Activated CD4-positive, alpha-beta T cell treated with anti-CD3 and anti-CD28 coated beads, Interleukin-2, Interleukin-6, amounts not matched to agents 100 ng/mL and 50 ng/mL, durations not matched to agents 16 hours and 8 hours (primary cell): ENCODE measurements at places on chromosomes 1 and 21.
A peak's percentile ranks its signal among the peaks of the same experiment; 100 is the strongest.

DNA sequence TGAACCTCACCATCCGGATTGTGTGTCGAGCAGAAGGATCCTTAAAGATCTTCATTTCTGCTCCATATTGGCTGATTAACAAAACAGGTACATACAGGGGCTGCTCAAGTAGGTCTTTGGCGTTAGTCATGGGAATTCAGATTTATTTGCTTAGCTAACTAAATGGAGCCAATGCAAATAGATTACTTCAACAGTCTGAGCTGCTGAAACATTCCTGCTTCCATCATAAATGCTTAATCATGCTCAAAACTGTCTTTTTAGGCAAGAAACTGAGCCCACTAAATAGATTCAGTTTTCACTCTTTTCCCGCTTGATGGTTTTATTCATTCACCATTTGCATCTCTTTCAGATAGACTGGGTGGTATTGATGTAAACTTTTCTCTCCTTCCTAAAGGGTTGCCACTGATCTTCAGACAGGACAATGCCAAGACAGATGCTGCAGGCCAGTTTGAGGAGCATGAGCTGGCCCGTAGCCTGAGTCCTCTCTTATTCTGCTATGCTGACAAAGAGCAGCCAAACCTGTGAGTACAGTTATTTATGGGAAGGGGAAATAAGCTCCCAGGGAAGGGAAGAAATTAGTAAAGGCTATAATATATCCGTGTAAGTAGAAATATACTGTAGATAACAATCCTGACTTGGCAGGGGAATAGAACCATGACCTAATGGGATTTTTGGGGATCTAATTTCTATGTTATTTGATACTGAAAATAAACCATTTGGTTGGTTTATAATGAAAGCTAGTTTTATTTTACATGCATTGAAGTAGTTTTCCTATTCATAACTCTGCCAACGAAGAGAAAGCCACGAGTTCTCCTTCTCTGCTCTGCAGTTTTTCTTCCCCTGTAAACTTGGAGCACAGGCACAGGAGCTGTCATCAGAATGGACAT, 126.4 kb downstream of the VPS13D start:
- no peak for DNase-seq

GRCh38 chr1:35727434-35728040, 8.9 kb upstream of the C1orf216 start:
- no peak for DNase-seq

- DNase-seq = no peak
These were observed 113.0 kb upstream of the TMPRSS2 start for GRCh38 chr21:41620982-41621381.

- DNase-seq = no peak
These were observed 144.8 kb downstream of the BACH1 start for GRCh38 chr21:29443411-29444010.

DNA sequence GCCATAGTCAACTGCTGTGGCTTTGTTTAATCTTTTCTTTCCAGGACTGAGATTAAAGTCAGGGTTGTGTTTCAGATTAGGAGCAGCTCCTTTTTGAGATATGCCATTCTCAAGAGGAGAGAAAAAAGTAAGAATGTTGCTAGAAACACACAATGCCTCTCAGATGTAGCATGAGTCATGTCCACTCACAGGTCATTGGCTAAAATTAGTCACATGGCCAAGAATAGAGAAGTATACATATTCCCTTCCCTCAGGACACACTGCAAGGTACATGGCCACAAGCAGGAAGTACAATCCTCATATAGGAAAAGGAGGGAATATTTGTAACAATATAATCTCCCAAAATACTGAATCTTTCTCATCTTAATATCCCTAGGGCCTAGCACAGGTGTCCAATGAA, 141.9 kb upstream of the PTBP2 start:
- no peak for DNase-seq

GRCh38 chr1:231487019-231487418, 41.5 kb upstream of the TSNAX start:
- no peak for DNase-seq

GRCh38 chr1:161439280-161440232, 65.7 kb upstream of the FCGR2A start:
- peak; percentile 80 for DNase-seq

DNA sequence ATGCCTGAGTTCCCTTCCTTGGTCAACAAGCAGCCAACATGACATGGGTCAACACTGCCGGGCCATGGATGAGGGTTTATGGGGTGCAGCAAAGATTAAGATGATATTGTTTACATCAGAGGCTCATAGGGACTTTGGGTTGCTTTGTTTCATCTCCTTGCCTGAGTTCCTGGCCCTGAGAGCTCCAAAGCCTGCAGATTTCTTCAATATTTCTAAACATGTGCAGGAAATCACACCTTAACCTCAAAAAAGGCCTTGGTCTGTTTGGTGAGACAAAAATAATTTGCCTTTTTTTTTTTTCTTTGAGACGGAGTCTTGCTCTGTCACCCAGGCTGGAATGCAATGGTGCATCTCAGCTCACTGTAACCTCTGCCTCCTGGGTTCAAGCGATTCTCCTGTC, 876 bp downstream of the SLAMF8 start:
- peak; percentile 51 for DNase-seq

DNA sequence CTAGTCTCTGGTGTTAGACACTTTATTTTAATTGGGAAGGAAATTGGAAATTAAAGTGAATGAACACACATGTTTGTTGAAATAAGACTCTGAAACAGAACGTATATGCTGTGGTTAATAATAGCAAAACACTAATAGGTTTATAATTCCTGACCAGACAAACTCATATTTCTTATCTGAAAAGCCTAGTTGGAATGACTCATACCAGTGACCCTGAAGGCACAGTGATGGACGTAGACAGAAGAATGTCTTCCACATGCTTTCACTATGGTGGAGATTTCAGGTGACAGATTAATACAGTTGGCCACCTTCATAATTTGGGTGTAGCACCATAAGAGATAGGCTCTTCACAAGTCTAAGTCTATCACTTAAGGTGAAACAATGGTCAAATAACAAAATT, 83.0 kb upstream of the COL11A1 start:
- no peak for DNase-seq

DNA sequence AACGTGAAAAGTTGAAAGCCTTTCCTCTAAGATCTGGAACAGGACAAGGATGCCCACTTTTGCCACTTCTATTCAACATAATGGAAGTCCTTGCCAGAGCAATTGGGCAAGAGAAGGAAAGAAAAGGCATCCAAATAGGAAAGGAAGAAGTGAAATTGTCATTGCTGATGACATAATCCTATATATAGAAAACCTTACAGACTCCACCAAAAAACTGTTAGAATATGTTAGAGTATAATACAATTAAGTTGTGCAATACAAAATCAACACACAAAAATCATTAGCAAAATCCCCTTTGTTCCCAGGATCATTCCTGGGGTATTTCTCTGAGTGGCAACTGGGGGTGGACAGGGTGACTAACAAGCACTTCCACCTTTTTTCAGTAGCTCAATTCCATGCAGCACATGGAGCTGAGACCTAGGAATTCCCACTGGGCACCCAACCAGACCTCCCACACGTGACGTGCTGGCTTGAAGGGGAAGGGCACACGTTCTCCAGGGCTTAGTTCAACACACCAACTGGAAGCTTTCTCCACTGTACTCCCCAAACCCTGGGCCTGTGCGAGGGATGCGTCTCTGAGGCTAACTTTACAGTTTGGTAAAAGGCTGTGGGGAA, 9.6 kb downstream of the STUM start:
- no peak for DNase-seq

DNA sequence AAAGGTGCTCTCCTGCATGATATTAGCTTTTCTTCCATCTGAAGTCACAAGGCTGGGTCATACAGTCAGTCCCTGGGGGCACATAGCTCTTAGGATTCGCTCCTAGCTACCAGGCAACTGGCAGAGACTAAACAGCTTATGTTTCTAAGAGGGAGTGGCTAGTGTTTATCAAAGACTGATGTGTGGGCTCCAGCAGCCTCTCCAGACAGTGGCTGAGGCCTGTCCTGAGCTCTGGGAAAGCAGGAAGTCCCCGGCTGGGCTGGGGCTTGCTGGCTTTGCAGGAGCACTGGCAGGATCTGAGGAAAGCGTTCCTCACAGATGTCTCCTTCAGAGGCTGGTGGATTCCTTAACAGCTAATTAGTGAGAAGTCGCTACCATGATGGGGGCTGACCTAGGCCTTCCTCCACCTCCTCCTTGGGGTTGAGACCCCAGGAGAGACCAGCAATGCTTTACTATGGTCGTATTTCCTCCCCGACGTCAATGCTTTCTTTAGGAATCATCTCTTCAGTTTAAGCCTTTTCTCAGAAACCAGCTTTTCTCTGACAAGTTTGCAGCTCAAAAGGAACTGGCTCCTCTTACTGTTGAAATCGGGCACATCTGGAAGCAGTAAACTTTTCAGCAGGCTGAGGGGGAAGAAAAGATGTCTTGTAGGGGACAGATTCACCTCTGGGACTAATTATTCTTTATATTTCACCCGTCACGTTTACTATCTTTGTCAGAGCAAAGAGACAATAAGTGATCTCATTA, 33.5 kb upstream of the HHAT start:
- DNase-seq = no peak

DNA sequence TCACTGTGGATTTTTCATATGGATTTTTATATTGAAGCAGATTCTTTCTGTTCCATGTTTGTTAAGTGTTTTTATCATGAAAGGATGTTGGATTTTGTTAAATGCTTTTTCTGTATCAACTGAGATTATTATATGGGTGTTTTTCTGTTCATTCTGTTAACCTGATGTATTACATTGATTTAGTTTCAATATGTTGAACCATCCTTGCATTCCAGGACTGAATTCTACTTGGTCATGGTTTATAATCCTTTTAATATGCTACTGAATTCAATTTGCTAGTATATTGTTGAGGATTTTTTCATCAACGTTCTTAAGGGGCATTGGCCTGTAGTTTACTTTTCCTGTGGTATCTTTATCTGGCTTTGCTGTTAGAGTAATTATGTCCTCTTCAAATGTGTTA, 55.8 kb downstream of the CCDC30 start:
- no peak for DNase-seq

DNA sequence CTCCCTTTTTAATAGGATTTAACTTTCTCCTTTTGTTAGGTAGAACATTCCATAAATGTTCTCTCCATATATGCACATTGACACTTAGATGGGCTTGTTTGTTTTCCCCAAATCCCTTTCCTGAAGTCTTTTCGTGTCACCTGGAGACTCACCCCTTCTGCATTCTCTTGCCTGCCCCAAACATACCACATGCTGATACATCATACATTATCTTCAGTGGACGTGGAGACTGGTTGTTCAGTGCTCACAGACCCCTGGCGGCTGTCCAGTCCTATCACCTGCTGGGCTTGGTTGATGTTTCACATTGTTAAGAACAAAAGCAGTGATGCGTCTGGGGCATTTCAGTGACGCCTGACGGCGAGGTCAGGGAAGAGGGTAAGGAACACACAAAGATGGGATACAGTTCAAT, 22.2 kb downstream of the FMOD start:
- no peak for DNase-seq

DNA sequence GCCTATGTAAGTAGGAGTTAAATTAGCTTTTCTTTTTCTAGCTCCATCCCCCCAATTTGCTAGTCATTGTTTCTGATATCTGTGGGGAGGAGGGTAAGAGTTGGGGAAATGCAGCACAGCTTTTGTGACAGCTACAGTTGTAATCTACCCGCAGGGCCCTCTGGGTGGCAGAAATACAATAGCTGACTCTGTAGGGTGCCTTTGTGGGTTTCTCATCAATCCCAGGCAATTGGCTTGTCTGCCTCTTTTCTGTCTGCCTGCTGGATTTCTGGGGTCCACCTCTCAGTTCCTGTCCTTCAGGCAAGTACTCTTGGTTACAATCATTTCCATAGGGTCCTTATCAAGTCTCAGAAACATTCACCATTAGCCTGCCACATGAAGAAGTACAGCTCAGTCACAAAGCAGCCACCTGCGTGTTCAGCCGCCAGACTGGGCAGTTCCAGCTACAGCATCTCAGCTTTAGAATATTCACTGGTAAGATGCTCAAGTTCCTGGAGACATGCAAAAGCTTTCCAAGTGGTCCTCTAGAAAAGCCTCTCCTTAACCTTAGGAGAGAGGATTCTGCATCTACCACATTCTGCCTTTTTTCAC, 19.2 kb upstream of the SLC44A5 start:
- DNase-seq = no peak

DNA sequence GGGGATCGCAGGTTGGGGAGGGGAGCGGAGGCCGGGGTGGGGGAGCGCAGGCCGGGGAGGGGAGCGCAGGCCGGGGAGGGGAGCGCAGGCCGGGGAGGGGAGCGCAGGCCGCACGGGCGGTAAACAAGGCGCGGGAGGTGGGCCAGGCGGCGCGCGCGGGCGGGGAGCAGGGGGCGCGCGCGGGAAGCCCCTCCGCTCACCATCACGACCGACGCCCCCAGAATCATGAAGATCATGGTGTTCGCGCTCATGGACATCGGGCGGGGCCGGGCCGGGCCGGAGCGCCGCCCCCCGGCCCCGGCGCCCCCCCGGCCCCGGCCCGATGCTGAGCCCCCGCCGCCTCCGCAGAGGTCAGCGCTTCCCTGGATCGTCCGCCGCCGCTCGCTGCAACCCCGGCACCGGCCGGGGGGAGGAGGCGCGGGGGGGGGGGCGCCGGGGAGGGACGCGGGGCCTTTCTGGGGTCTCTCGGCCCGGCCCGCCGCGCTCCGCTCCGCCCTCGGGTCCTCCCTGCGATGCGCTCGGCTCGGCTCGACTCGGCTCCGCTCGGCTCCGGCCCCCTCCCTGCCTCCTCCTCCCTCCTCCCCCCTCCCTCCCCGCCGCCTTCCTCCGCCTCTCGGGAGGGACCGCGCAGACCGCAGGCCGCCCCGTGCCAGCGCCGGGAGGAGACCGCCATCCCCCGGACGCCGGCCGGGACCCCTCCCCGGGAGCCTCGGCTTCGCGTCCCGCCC, at the start of gene TMEM240:
Gene TMEM240 (minus strand): TSS at position 535 of the 728 bp plus-strand sequence. CDS start 278 bp downstream, at position 257.
- peak; percentile 58 for DNase-seq
